Hippocampal formation (tissue), 2 donors: ENCODE measurements at places on chromosomes 1 and 21.
A peak's percentile ranks its signal among the peaks of the same experiment; 100 is the strongest.

GRCh38 chr1:24506691-24507381 is 4.2 kb downstream of the RCAN3 start:
- DNase-seq: no peak

- DNase-seq: no peak
Observed at GRCh38 chr1:184881941-184882913, 92.1 kb downstream of the NIBAN1 start.

DNA sequence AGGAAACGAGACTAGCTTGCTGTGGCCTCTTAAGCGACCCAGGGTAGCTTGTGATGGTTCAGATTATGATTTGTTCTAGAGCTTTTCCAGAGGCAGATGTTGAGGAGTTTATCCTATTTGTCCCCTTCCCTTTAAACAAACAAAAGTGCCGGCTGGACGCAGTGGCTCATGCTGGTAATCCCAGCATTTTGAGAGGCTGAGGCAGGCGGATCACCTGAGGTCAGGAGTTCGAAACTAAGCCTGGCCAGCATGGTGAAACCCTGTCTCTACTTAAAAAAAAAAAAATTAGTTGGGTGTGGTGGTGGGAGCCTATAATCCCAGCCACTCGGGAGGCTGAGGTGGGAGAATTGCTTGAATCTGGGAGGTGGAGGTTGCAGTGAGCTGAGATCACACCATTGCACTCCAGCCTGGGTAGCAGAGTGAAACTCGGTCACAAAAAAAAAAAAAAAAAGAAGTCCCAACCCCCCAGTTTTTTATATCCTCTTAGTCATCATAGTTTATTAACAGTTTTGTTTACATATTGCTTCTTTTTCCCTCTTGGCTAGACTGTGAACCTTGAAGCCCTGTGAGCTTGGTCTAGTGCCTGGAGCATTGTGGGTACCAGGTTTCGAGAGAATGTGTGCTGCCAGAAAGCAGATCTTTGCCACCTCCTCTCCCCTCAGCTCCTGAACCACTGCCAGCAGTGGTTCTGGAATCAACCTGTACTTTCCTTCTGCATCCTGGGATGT is 29.8 kb downstream of the MAPKAPK2 start:
- no peak for DNase-seq

DNA sequence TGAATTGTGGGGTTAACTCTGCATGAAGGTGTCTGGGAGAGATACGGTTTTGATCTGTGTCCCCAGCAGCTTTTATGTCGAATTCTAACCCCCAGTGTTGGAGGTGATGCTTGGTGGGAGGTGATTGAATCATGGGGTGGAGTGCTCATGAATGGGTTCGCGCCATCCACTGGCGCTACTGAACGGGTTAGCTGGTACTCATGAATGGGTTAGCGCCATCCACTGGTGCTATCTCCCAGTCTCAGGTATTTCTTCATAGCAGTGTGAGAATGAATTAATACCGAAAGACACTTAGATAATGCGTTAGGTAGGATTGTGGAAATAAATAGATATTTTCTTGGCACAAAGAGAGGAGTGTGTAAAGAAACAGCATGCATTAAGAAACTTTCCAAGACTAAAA is 32.9 kb upstream of the CLDN8 start:
- DNase-seq: no peak

GRCh38 chr1:26537951-26538352 is 8.4 kb downstream of the RPS6KA1 start:
- peak; percentile 59 for DNase-seq

- DNase-seq: no peak
Observed at GRCh38 chr1:29396438-29397255, 160.3 kb downstream of the PTPRU start.

DNA sequence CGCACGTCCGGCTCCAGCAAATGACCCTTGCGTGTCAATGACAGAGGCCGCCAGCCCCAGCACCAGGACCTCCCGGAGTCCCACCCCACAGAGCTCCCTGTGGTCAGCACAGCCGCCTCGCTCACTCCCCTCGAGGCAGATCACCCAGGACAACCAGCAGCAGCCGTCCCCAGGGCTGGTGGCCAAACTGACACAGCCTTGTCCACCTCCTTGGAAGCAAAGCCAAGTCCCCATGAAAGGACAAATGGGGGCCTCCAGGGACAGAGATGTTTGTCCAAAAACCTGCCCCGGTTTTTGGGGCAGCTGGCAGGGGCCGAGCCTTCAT is 2.1 kb downstream of the KRTAP10-10 start:
- DNase-seq: no peak

GRCh38 chr1:109351457-109351856 is 44.6 kb upstream of the MYBPHL start:
- DNase-seq: no peak

DNA sequence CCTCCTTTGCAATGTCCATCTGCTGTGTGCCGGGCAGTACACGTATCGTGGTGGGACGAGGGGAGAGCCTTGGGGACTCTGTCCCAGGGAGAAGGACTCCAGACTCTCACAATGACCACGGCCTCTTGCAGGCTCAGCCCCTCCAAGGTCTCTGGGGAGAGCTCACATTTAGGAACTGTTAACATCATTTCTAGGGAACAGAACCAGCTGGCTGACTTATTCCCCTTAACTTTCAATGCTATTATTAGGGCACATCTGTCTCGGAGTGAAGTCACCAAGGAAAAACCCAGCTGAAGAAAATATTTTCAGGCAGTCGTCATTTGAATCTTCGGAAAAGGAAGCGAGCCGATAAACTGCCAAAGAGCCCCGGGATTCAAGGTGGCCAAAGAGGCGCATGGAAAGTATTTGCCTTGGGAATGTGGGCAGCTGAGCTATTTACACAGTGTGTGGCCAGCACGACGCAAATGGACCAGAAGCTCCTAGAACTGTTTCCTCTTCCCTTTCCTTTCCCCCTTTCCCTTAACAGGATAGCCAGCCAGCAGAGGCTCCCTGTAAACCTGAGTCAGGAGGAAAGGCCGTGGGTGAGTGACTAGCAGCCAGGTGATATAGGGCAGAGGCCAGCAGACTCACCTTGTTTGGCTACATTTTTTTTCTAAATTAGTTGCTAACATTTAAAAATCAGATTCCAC is 74.5 kb downstream of the ITPKB start:
- no peak for DNase-seq

DNA sequence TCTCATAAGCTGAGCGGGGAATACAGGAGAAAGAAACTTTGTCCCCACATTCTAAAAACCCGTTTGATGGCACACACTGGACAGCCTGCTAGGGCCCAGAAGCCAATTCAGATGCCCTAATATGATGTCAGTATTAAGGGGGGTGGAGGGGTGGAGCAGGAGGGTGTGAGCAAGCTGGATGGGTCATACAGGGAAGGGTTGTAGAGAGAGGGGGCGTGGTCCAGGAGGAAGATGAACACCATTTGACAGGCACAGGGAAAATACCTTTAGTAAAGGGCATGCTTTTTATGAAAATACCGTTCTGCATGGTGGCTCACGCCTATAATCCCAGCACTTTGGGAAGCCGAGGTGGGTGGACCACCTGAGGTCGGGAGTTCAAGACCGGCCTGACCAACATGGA is 6.0 kb downstream of the TARS2 start:
- DNase-seq: no peak

DNA sequence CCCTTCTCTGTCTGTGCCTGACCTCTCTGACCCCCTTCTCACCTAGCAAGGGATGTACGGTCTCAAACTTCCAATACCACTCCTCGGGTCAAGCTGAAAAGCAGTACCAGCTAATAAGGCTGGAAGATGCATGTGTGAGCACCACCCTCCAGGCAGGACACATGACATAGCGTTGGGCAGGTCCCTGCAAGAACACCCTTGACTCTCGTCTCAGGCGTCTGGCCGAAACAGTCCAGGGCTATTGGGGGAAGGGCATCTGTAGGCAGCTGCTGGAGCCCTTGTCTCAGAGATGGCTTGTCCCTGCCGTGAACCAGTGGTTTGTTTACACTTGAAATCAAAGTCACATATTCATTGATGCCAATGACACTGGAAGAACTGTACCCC is 56.5 kb downstream of the CD46 start:
- DNase-seq: no peak

- DNase-seq: no peak
Observed at GRCh38 chr1:230281556-230281955, 144.6 kb downstream of the PGBD5 start.

DNA sequence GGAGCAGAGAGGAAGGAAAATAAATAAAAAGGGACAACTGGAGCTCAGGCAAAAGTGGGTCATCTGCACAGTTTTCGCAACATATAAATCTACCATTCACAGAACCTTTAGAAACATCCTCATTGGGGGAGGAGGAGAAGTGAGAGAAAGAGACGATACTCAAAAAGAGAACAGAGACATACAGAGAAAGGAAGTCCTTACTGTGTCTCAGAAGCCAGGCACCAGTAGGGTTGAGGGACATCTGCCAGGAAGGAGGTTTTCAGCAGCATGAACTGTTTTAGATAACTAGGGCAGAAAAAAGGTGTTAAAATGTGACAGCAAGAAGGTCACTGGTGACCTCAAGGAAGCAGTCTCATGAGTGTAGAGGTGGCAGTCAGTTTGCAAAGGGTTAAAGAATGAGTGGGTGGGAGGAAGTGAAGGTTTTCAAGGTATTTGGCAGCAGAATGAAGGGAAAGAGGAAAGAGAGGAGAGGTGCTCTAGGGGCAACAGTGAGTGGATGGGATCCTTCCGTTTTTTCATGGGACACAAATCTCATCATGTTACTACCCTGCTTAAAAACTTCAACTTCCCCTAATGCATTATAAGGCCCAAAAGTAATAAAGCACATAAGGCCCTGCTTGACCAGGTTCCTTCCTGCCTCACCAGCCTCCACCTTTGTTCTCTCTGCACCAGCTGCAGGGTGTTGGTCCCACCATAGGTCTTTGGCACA is 9.5 kb downstream of the JAK1 start:
- no peak for DNase-seq

GRCh38 chr1:205626216-205626615 is 5.6 kb downstream of the ELK4 start:
- no peak for DNase-seq

GRCh38 chr1:58994664-58995063 is 210.8 kb upstream of the JUN start:
- DNase-seq: no peak

DNA sequence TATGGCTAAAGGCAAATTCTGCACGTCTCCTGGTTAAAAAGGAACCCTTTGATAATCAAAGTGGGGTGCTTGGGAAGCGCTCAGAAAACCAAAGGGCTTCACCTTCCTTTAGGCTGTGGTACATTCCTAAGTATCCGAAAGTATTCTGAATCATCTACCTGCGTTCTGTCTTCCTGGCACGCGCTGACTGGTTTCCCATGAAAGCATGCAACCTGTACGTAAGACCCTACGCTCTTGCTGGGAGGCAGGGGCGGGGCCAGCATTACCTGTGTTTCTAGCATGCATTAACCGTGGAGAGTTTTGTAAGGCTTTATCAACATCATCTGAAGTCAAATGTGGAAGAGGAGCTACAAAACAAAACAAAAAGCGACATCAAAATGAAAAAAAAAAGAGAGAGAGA is 96.0 kb downstream of the ERG start:
- no peak for DNase-seq

GRCh38 chr21:35136586-35137219 is 87.6 kb upstream of the RUNX1 start:
- DNase-seq: no peak

DNA sequence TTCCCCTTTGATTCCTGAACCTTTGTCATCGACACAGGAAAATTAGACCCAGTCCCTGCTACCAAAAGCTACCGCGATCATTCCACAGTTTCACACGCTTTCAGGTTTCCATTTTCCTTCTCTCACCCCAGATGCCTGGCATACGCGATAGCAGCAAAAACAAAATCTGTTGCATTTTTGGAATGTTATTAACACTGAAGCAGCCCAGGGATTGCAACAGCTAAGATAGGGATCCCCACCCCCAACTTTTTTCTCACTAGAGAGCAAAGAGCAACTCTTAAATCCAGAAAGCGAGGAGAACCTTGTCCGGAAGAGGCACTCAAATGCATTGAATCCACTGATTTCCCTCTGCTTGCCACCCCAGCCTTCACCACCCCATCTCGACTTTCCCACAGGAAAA is 8.9 kb downstream of the OVAAL start:
- DNase-seq: no peak

- no peak for DNase-seq
Observed at GRCh38 chr1:112524986-112525385, 16.2 kb downstream of the WNT2B start.

GRCh38 chr1:210302501-210302900 is 26.2 kb upstream of the HHAT start:
- peak; percentile 20 for DNase-seq

GRCh38 chr1:76835203-76835602 is 32.1 kb upstream of the ST6GALNAC5 start:
- no peak for DNase-seq

- DNase-seq: no peak
Observed at GRCh38 chr1:119327094-119327449, 41.5 kb upstream of the HAO2 start.

DNA sequence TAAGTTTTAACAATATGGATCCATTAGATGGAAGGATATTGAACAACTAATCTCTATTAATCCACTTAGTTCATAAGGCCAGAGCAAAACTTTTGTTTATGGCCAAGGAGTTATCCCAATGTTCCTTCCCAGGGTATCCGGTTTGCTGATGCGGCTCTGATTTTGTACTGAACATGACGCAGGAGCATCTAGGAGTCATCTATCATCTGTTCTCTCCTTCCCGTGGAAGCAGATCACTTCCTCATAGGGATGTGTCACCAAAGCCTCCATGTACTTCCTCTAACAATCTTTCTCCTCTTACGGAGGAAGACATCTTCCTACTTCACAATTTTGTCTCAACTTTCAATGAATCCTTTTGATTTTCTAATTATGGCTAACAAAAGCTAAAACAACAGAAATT is 206.6 kb downstream of the APP start:
- DNase-seq: no peak

DNA sequence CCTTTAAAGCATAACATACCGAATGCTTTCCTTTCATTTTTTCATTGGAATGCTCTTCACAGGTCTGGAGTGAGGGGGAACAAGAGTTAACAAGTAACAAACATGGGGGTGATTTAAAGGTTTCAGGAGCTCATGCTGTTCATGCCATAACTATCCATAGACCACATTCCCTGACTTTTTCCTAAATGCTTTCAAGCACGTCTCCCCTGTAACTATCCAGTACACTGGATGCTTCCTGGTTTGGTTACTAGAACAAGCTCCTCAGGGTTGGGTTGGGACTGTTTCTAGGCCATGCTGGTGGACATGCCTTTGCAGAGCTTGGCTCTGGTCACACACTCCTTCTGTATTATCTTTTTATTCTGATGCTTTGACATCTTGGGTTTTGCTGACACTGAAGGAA is 38.6 kb downstream of the KCNK1 start:
- no peak for DNase-seq

- DNase-seq: no peak
Observed at GRCh38 chr1:40703316-40703715, 11.8 kb downstream of the NFYC start.

DNA sequence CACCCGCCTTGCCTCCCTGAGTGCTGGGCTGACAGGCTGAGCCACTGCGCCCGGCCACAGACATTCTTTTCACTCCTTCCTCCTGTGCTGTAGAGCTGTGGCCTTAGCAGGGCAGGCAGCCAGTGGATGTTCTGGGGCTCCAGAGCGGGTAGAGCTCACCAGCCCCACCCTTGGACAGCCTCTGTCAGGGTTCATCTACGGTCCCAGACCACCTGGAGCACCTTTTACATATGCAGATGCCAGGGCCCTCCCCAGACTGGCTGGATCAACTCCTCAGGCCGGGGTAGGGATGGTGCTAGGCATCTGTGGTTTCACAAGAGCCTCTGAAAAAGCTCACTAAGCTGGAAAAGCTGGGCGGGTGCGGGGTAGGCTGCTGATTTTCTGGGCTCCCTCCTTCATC is 4.6 kb downstream of the ATP13A2 start:
- no peak for DNase-seq

GRCh38 chr21:45869121-45870007 is 112.2 kb upstream of the COL6A1 start:
- DNase-seq: no peak

- DNase-seq: no peak
Observed at GRCh38 chr1:54493608-54494007, 54.4 kb upstream of the ACOT11 start.
